ENCODE measurements at places on chromosomes 2 and 18. TPM values are rescaled to one million over a fixed set of nuclear protein-coding genes. Genes with fewer than 3 reads are reported as not detected.

Gene LYPD1
- not detected for polyA plus RNA-seq

GRCh38 chr2:226881287-226881686, 45.4 kb downstream of the RHBDD1 start:
- DNase-seq: no peak

Gene ALK
- not detected for polyA plus RNA-seq

Gene MC2R
- not detected for polyA plus RNA-seq

Gene GALNT13
- polyA plus RNA-seq: not detected

Gene POTEI
- polyA plus RNA-seq: not detected

GRCh38 chr2:206232287-206233035, 42.0 kb upstream of the ZDBF2 start:
- no peak for DNase-seq

GRCh38 chr2:24855726-24856125, 62.5 kb downstream of the CENPO start:
- no peak for DNase-seq

Gene SPHKAP
- polyA plus RNA-seq: not detected

GRCh38 chr2:105678346-105678745, 66.4 kb upstream of the NCK2 start:
- DNase-seq: no peak

DNA sequence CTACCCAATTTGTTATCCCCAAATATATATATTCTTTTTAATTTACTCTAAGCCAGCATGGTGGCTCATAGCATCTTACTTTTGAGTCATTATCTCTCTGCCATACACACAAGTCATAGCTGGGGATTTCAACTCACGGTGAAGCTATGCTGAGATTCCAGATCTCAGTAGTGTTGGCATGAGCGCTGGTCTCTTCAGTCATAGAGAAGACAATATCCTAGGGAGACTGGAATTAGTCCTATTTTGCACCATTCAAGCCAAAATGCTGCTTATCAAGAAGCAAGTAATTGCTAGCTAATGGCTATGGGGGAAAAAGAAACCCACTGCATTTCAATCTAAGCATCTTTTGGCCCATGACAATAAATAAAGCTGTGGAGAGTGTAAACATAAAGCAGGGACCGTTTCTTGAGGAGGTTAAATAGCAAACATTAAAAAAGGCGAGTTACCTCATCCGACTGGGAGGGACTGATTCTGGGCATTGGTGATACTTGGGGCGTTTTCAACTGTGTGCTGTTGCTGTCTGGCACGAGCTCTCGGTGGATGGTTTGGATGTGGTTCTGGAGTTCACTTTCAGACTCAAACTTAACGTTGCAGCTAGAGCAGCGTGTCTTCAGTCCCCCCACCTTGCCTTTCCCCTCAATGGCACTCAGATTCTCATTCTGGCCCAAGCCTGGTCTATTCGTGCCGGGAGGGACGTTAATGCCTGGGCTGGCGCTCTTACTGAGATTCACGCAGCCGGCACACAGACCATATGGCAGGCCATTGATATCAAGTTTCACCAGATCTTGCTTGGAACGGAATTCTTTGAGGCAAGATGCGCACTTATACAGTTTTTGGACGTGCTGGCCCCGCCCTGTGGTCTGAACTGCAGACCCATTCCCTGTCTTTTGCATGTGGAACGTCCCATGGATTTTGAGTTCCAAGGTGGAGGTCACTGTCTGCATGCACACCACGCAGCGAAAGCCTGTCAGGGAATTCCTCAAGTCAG, 127.8 kb downstream of the ZNF521 start:
- DNase-seq: no peak

DNA sequence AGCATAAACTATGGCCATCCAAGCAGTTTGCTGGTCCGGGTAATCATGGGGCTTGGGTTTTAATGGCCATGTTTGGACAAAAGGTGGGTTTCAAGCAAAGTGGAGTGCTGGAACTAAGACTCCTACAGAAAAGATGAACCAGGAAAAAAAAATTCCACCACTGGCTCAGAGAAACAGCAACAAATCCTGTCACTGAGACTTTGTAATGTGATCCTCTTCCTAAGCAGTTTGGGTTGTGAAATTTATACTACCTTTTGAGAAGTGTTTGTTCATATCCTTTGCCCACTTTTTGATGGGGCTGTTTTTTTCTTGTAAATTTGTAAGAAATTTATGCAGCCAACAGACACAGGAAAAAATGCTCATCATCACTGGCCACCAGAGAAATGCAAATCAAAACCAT, 40.2 kb downstream of the MRPL33 start:
- no peak for DNase-seq

Gene ELOA2
- not detected for polyA plus RNA-seq

GRCh38 chr2:170685591-170685990, 29.5 kb upstream of the SP5 start:
- no peak for DNase-seq

- no peak for DNase-seq
Measured at GRCh38 chr18:5413447-5413846, 117.9 kb upstream of the ZBTB14 start.

GRCh38 chr2:34379586-34379985, 780.5 kb upstream of the FAM98A start:
- no peak for DNase-seq

GRCh38 chr18:14962626-14963025, 214.7 kb downstream of the ANKRD30B start:
- no peak for DNase-seq

Gene OSBPL1A
- polyA plus RNA-seq: 5.8 TPM

Gene KCNS3
- polyA plus RNA-seq: not detected

DNA sequence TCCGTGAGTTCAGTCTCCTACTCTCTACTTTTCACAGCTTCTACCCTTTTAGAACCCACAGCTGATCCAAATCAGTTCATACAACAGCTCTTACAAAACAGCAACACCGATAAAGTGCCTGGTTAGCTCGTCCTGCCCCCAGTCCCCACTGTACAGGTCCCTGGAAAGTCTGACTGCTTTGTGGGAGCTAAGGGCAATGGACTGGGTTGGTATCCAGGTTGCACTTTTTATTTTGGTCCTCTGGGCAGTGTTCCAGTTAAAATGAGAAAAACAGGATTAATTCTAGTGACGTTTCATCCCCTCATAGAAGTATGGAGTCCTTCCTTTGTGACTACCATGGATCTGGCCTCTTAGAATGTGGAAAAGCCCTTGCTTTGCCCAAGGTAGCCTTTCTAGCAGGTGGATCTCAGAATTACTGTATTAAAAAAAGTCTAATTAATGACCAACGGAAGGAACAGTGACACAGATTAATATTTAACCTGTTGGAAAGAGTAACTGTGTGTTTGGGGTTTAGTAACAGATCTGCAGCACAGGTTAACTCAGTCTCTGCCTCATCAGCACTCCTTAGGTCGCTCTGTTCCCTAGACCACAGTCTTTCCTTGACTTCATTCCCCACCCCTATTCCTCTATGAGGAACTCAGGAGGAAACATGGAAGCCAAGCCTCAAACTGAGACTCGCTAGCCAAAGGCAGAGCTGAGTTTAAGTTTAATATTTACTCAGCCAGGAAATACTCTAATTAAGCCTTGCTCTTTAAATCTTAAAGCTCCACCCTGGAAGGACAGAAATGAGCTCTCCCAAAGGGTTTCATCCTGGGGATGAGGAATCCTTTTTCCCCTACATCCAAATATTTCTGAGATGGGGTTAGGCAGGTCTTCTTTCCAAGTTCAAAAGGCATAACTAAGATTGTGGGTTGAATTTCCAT, 52.8 kb upstream of the ITGA6 start:
- no peak for DNase-seq

- DNase-seq: peak; percentile 61
Measured at GRCh38 chr2:60882971-60883753, 1.8 kb downstream of the REL start.

Gene ADRA2B
- polyA plus RNA-seq: not detected

GRCh38 chr2:120783371-120783791, 47.7 kb downstream of the GLI2 start:
- DNase-seq: no peak

All from CD4-positive, CD25-positive, alpha-beta regulatory T cell (primary cell).